ENCODE measurements at places on chromosomes 7 and 10.

- no peak for DNase-seq
Observed at GRCh38 chr7:48943279-48943990, 19.1 kb downstream of the CDC14C start.

- DNase-seq = no peak
Observed at GRCh38 chr10:21099291-21100062, 202.4 kb upstream of the NEBL start.

DNA sequence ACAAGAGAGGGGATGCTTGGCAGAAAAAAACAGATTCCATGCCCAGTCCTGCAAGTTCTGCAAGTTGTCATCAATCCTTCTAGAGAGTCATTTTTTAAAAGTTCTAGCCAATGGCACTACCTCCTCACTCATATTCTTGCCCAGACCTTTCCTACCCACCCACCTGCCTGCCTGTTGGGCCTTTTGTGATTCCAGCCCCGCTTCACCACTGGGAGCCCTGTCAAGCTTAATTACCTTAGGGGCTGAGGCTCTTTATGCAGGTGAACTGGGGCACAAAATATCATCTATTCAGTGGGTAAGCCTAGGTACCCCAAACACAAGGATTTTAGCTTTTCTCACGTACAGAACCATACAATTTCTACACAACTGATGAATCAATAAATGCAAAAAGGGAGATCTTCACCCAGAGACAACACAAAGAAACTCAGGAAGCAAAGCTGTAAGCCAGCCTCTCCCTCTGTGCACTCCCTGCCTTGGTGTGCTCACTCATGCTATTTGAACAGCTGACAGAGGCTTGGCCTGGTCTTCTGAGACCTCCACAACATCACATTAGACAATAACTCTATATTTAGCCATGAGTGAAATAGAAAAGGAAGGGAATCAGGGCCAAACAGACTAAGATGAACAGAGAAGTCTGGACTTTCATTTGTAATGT is 222.6 kb downstream of the HTR7 start:
- no peak for DNase-seq

DNA sequence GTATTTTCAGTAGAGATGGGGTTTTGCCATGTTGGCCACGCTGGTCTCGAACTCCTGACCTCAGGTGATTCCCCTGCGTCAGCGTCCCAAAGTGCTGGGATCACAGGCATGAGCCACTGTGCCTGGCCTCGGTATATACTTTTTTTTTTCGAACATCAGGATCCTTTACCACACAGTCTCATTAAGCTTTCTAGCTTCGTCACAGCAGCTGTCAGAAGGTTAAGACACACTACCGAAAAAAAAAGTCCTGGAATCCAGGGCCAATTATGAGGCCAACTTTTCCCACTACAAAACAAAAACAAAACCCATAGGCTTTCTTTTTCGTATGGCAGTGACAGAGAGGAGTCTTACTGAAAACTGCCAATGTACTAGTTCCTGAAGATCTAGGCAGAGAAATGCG is 30.7 kb downstream of the ZC3HC1 start:
- no peak for DNase-seq

GRCh38 chr10:37687581-37687980 is 169.8 kb downstream of the ZNF248 start:
- DNase-seq = no peak

DNA sequence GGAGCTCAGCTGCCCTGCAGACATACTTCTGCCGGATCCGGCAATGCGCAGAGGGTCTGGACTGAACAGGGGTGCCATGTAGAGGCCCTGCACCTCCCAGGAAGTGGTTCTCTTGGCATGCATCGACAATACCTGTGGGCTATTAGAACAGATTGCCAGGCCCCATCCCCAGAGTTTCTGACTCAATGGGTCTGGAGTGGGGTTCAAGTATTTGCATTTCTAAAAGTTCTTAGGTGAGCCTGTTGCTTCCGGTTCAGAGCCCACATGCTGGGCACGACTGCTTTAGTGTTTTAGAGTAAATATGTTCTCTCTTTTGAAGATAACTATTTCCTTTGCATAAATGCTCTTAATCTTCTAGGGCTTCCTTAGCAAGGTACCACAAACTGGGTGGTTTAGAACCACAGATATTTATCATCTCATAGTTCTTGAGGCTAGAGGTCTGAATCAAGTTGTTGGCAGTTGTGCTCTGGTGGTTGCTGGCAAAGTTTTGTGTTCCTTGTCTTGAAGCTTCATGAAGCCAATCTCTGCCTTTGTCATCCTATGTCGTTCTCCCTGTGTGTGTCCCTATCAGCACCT is 435.5 kb downstream of the TCERG1L start:
- no peak for DNase-seq

DNA sequence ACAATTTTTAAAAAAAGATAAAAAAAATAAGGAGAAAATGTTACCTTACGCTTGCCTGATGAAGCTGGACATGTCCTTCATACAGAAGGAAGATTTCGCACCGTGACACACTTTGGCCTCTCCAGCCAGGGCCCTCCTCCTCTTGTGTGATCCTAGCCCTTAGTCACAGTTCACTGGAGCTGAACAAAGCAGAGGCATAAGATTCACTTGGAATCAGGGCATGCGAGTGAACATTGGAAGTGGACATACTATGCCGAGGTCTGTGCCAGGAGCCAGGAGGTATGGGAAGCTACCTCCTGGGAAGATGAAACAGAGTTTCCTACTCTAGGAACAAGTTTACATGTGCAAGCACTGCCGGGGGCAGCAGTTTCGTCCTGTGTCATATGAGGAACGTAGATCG is 91.5 kb downstream of the XPNPEP1 start:
- no peak for DNase-seq

Measured in SIG-M5 (cell line).